Activated naive CD8-positive, alpha-beta T cell treated with anti-CD3 and anti-CD28 coated beads, Interleukin-2, amount 50 U/mL, for 16 hours (primary cell): ENCODE measurements at places on chromosomes 7 and 10.

DNA sequence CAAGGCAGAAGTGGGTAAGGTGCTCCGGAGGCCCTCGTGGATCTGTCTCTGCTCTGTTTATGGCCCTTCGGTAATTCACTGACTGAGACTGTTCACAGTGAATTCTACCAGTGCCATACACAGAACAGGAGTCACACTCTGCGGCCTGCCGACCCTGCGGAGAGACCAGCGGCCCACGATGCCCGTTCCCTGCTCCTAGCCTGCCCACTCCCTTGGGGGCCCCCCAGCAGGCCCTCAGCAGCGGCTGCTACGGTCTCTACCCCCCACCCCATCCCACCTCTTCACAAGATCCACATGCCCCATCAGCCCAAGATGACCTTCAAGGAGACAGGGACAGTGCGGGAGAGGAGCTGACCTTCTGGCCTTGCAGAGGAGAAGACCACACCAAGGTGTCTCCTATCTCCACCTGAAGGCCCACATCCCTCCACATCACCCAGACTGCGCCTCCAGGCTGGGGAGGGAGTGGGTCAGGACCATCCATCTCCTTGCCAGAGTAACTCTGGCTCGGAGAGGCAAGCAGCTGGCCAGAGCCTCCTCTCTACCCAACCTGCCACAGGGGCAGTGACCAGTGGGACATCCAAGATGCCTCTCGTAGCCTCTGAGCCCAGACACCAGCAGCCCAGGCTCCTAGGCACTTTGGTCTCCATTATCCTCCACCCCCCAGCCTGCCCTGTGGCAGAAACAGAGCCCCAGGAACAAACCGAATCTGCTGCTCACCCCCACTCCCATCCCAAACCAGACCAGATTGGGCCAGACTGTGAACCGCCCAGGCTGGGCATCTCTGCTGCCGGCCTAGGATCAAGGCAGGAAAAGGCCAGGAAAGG lies 163.6 kb downstream of the NRF1 start:
- no peak for DNase-seq

- no peak for DNase-seq
These were observed 43.8 kb downstream of the LRRC18 start for GRCh38 chr10:48895803-48896195.

- DNase-seq: no peak
These were observed 46.1 kb downstream of the CAMK2B start for GRCh38 chr7:44279286-44279685.

DNA sequence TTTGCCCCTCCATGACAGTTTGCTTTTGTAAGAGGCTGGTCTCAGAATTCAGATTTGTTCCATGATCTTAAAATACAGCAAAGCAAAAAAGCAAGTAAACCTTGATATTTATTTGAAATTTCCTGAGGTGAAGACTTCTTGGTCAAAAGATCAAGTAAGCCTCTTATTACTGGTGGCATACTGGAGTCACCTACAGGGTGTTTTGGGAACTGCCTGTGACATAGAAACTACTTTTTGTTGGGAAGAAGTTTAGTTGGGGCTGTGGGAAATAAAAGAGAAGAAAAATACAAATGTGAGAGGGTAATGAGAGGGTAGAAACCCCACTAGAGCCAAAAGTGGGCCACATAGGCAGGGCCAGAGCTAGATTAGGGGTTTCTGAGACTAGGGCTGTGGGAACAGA lies 217.9 kb downstream of the OTUD1 start:
- DNase-seq: no peak

DNA sequence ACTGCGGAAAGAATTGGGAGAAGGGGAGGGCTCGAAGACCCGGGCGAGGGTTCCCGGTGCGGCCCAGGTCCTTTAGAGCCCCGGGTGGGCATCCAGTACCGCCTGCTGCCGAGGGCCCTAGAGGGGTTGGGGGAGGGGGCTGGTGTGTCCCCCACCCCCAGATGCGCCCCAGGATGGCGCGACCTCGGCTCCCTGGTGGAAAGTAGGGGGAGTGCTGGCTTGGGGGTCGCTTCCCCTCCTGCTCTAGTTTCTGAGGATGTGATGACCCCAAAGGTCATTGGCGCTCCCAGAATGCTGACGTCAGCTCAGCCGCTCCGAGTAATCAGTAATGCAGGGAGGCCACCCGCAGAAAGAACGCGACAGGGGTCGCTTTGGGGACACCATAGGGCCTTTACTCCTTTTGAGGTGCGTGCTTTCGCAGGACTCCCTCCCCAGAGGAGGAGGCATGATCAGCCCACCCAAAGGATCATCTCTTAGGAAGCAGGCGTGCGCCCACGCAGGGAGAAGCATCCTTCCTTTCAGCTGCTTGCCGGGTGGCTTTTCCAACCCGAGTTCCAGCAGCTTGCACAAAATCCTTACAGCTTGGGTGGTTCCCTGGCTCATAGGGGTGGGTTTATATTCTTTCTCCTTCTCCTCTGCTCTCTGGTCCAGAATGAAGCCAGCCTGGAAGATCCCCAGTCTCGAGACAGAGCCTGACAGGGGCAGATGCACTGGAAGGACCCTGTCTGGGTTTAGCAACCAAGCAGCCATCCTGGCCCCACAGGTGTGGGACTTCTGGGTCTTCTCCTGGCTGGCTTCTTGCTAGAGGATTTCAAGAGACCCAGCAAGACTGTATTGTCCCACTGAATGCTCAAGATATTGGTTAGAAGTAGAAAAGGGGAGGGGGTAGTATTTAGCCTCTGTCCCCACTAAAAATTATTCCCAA lies 1.3 kb upstream of the PRKAG2 start:
- DNase-seq: no peak

DNA sequence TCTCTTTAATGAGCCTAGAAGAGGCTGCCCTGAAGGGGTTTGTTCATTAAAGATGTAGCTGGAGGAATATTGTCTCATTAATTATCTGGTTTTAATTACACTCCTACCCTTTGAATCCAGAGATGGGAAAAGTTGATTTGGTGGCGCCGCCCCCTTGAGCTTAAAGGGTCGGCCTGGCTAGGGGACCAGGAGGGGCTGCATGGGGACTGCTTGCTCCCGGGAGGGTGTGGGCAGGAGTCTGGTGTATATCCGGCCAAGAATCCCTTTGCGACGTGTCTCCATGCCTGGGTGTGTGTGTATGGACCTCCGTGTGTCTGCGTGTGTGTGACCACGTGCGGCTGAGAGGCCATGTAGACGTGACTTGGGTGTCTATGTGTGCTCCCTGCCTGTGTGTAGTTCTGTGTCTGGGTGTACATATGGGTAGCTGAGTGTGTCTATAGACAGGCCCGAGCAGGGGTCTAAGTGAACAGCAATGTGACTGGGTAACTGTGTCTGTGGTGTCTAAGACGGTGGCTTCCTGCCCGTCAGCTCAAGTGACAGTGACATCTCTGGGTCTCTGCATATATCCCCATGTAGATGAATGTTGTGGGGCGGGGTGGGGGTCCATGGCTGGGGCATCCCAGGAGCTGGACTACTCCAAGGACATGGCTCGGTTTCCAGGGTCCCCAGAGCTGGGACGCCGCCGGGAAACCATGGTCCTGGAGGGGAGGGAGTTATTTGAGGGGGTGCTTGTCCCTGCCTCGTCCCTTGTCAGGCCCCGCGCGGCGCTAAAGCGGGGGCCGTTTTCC lies 10.7 kb downstream of the LBX1 start:
- no peak for DNase-seq

DNA sequence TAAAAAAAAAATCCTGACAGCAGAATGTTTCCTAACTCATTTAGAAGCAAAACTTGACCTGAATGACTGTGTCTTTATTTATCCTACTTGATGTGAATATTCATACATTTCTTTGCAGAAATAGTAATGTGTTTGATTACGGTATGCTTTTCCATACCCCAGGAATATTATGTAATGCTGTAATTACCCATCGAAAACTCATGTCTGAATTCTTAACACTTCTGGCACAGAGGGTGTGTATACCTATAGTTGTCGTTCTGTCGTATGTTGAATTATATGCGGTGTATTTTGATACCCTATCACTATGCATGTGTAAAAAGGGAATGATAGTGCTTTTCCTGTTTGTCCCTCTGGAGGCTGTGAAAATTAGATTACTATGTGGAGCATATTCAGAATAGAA lies 26.6 kb downstream of the SDK1 start:
- no peak for DNase-seq
